Gastroesophageal sphincter (tissue), 4 donors: ENCODE measurements at places on chromosomes 4 and X. TPM values are rescaled to one million over a fixed set of nuclear protein-coding genes. Genes with fewer than 3 reads are reported as not detected.

FRG1 gene
- total RNA-seq: 43.6 TPM

DNA sequence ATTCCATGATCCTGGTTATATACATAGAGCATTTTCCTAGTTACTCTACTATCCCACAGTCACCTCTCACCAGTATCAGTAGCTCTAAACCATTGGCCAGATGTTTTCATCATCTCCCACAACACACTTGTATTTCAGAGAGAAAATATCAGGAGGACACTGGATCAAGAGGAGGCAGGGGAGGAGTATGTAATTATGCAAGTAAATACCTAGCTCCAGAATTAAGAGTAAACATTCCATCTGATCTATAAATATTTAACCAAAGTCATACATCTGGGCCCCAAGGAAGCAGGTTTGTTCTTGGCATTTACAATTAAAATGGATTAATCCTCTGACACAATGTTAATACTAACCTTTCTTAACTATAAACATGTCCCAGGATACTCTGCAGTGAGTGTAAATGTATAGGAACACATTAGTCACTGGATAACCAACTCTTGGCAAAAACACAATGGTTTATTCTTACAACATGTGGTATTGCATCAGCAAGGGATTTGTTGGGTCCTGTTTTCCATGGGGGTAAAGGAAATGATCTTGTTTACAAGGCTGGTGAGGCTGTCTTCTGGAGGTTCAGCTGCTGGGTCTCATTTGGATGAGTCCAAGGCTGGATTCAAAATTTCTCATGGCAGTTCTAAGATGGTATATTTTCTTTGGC lies 170.1 kb downstream of the ATG4A start:
- no peak for ATAC-seq

TEC gene
- total RNA-seq: 2.1 TPM

DNA sequence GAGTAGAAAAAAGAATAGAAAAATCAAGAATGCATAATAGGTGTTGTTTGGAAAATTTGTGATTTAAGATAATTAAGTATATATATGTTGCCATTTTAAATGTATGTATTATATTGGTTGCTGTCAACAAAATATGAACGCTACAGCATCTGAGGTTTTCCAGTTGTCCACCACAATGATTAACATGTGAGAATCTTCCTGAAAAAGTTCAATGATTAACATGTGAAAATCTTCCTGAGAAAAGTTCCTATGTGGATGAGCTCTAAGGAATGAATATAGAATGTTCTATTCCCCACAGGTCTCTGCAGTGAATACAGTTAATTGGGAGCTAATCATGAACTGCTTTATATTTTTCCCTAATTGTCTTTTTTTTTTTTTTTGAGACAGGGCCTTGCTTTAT lies 214.7 kb downstream of the CBR4 start:
- ATAC-seq: no peak

- no peak for ATAC-seq
Measured at GRCh38 chr4:13193662-13194061, 290.5 kb downstream of the RAB28 start.

GRCh38 chrX:10971176-10971575 lies 140.0 kb upstream of the HCCS start:
- ATAC-seq: no peak

DNA sequence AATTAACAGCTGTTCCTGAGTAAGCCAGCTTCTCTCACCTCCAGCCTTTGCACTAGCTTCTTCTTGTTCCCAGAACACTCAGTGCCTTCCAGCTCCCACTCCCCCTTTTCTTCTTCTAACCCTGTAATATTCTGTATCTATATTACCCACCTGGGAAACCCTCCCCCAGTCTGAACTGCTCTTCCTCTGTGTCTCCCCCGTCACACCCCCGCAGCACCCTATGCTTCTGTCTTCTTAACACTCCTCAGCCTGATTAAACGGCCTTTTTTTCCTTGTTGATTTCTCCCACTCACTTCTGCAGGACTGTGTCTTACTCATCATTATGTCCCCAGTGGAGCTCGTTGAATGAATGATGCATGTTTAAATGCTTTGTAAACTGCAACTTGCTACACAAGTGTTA lies 9.0 kb upstream of the LONRF3 start:
- no peak for ATAC-seq

HAUS7 gene
- total RNA-seq: 34.0 TPM

FRMPD4 gene
- not detected for total RNA-seq

SMIM14 gene
- 43.6 TPM for total RNA-seq

GRCh38 chr4:36301127-36301526 lies 19.7 kb downstream of the DTHD1 start:
- no peak for ATAC-seq

- no peak for ATAC-seq
Measured at GRCh38 chr4:41148292-41148691, 66.0 kb downstream of the APBB2 start.

- peak; percentile 79 for ATAC-seq
Measured at GRCh38 chr4:120921456-120922380, 808 bp downstream of the PRDM5 start.

BTC gene
- total RNA-seq: 77.3 TPM

VEGFD gene
- total RNA-seq: 8.6 TPM

DNA sequence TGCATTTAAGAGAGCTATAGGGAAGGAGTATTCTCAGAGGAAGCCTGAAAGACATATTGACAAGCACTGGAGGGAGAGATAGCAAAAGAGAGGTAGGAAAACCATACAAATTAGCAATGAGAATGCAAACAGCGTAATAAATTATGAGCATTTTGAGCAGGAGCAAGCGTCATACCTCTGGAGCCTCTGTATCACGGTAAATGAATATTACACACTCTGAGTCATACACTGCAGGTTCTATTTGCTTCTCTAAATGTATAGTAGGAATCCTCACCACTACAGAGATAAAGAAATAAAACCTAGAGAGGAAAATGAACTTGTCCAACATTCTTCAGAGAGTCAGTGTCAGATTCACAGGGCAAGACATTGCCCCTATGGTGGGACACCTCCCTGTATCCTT lies 46.4 kb upstream of the GABRE start:
- no peak for ATAC-seq

GALNT7 gene
- total RNA-seq: 14.6 TPM

DNA sequence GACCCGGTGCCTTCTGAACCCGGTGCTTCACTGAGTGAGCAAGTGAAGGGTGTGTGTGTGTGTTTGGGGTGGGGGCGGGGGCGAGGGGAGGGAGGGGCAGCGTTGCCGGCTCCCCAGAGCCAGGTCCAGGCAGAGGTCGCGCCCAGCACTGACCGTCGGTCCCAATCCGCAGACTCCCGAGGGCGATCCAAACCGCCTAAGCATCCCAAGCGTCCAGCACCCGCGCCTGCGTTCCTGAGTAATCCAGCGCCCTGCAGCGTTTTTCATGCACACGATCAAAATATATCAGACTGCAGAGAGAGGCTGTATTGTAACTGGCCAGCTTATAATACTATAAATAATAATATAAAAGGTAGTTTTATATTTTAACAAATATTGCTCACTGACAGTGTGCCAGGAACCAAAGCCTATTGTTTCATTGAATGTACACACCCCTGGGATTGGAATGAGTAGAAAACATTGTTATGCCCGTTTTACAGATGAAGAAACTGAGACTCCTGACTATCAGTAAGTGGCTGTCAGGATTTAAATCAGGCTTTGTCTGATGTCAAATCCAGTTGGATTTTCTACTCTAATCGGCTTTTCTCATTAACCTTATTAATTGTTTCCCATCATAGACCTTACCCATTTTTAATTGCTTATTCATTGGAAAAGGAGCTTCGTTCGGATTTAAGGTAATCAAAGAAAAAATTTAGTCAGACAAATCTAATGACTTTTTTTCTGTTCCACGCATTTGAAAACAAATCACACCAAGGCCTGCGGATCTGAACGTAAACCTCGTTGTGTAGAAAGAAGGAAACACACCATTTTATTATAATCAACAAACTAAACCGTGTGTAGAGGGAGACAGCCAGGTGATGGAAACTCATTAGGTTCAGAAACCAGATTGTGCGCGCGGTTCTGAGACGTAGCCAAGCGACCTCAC lies 4.0 kb upstream of the NKX3-2 start:
- ATAC-seq: no peak

DNA sequence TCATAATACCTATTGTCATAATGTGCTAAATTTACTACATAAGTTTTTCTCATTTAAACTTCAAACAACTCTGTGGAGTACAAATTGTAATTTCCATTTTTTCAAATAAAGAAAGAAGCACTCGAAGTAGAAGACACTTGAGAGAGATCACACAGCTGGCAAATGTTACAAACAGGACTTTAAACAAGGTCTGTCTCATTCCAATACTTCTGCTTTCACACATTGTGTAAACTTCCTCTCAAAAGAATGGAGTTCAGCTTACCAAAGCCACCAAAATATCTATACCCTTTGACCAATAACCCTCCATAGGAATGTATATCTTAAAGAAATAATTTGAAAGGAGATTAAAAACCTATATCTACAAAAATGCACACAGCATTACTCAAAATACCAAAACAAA lies 88.3 kb downstream of the OPHN1 start:
- ATAC-seq: no peak

DNA sequence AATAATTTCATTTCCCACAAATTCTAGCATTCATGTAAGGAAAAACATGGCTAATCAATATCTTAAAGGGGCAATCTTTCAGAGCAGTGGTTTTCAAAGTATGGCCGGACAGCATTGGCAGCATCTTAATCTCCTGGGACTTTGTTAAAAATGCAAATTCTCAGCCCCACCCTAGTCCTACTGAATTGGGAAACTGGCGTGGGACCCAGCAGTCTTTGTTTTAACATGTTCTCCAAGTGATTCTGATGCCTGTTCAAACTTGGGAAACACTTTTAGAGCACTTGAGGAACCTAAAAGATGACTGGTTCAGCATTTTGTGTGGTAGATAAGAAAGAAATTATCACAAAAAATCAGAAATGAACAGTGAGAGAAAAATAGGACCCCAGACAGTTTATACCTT lies 65.7 kb downstream of the ZFX start:
- no peak for ATAC-seq

DNA sequence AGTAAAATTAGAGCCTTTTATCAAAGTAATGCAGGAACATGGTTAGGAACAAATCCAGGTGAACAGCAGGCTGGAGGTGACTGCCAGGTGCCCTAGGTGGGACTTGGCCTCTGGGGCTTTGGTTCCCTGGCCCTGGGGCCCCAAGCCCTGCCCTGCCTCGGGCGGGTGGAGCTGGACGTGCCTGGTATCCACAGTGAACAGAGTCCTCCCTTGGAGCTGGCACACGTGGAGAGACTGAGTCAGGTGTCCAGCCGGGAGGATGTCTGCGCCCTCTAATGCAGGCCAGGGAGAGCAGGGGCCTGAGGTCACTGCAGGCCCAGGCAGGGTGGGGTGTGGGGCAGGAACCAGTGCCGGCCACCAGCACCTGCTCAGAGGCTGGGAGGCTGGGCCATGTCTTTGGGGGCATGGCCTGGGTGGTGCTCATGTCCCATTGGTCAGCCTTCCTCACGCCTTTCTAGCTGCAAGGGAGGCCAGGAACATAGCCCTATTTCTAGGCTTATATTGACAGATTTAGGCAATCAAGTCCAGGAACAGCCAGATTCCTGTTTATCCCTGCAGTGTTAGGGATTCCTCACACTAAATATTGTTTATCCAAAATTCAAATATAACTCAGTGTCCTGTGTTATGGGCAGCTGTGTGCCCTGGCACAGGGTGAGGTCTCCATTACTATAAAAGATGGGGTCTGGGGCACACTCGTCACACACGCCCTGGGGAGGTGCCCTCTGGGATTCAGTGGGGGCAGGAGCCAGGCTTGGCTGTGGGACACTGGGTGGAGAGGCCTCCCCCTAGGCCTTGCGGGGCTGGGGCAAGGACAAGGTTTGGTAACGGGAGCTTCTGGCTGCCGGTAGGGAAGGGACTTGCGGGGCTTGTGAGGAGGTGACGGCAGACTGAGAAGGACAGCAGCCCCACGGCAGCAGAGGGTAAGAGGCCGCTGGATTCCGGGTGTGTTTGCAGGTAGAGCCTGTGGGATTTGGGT lies 14.3 kb upstream of the NAT8L start:
- no peak for ATAC-seq

DNA sequence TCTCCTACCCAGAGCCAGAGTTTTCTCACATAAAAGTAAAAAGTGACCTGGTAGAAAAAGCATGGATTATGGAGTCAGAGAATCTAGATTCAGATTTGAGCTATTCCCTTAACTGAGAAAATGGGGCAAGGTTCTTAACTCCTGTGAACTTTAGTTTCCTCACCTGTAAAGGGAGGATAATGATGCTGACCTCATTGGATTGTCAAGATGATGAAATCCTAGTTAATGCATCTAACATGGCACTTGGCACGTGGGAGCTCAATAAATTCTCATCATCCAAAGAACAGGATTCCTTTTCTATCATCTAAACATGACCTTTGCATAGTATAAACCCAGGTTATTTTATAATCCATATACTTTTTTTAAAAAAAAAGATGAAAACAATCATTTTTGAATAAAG lies 18.6 kb downstream of the FHDC1 start:
- no peak for ATAC-seq

GRCh38 chr4:41280010-41280409 lies 23.3 kb downstream of the UCHL1 start:
- no peak for ATAC-seq

DNA sequence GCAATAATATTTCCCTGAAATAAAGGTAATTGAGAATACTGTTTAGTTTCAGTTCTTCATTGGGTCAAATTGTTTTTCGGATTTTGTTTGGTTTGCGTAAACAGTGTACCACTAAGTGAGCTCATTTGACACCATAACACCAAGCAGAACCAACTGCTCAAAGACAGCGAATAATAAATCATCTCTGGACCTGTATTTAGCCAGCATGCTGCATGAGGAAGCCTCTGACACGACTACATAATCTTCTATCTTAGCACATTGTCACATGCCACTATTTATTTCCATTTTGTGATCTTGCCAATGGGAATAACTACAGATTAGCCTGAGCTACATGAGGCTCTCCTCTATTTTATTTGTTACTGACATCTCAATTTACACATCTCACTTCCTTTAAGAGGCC lies 12.1 kb upstream of the PRKG2 start:
- no peak for ATAC-seq

- no peak for ATAC-seq
Measured at GRCh38 chrX:32370456-32371205, 840.7 kb downstream of the DMD start.

CXCL11 gene
- not detected for total RNA-seq

PDS5A gene
- total RNA-seq: 47.1 TPM

CSN1S1 gene
- total RNA-seq: not detected

- ATAC-seq: no peak
Measured at GRCh38 chr4:53479736-53480525, 102.5 kb downstream of the FIP1L1 start.

DNA sequence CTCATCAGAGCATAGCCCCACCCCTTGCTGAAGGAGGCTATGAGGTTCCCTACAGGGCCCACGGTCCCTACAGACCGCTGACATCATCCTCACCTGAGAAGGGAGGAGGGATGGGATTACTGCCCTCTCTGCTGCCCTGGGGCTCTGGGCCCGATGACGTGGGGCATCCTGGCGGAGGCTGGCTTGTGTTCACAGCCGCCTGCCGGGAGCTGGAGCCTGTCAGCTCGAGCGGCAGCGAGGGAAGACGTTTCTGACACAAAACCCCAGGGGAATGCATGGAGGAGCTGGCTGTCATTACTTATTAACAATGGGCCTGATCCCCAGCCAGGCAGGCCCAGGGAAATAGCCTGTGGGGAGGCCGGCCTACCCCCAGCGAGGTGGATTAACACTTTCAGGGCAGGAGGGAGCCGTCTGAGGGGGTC lies 106.6 kb upstream of the ATP6AP2 start:
- no peak for ATAC-seq
